ENCODE measurements at places on chromosomes 5 and 9. TPM values are rescaled to one million over a fixed set of nuclear protein-coding genes. Genes with fewer than 3 reads are reported as not detected.

DNA sequence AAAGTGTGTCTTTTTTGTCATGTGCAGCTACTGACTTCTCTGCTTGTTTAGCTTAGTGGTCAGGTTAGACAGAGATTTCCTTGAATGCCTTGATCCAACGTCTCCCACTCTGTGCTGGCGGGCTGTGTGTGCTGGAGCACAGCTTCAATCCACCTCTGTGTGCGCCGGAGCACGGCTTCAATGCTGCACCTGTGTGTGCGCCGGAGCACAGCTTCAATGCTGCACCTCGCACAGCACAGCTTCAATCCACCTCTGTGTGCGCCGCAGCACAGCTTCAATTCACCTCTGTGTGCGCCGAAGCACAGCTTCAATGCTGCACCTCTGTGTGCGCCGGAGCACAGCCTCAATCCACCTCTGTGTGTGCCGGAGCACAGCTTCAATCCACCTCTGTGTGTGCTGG lies 69.0 kb upstream of the PHYKPL start:
- DNase-seq, result no peak

- DNase-seq, result no peak
Measured at GRCh38 chr5:43852279-43852678, 249.3 kb downstream of the NNT start.

GRCh38 chr5:126138281-126138931 lies 284.8 kb upstream of the GRAMD2B start:
- no peak for DNase-seq

DNA sequence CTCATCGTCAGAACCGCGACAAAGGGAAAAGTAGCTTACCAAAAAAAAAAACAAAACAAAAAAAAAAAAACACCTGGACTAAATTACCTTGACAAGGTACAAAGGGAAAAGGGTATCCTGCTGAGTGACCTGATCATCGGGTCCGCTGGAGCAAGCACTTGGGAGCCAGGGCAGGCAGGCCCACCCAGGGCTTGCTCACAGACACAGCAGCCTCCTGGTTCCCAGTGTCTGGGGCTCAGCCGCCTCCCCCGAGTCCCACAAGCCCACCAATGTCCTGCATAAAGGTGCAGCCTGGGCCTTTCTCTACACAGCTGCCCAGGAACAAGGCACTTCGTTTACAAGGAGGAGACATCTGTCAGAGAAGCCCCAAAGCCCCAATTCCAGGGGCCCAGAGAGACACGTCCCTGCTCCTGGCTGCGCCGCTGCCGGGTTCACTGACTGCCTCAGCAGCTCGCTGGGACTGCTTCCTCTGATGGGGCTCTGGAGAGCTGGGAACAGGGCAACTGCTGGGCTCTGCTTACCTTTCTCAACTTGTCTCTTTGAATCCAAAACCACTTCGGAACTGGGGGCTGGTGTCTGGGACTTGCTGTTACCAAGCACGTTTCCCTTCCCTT lies 63.4 kb downstream of the GOLM1 start:
- no peak for DNase-seq

GRCh38 chr5:73284220-73284795 lies 111.3 kb downstream of the TMEM174 start:
- DNase-seq, result no peak

- no peak for DNase-seq
Measured at GRCh38 chr5:115336201-115336720, 39.8 kb upstream of the CCDC112 start.

The CAMK2A gene
- total RNA-seq, result 23.7 TPM

The MZB1 gene
- 1.3 TPM for total RNA-seq

The SGCD gene
- total RNA-seq, result 3.4 TPM
